ENCODE measurements at places on chromosomes 1 and 21. TPM values are rescaled to one million over a fixed set of nuclear protein-coding genes. Genes with fewer than 3 reads are reported as not detected.

DNA sequence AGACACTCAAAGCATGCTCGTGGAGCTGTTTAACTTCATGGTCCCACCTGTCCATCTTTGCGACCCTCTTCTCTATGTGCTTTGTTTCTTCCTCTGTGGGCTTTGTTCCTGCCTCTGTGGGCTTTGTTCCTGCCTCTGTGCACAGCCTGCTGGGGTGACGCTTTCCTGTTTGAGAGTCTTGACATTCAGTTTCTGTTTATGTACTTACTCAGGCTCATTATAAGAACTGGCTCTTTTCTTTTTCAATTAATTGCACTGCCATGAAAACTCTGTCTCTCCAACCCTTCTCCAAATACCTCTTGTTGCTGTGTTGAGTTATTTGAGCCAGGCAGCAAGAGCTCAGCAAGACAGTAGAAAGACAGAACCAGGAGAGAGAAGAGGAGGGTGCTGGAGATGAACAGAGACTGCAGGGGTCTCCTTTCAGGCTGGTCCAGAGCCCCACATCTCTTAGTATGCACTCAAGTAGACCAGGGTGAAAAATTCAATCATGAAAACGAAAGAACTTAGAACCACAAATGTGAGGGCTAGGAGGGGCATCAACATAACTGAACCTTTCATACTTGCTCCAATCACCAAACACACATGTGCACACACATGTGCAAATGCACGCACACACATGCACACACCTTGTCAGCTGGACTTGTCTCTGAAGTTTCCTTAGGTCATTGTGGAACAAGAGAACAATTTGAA, 88.3 kb upstream of the SGIP1 start:
- no peak for DNase-seq

- no peak for DNase-seq
Observed at GRCh38 chr1:116508984-116509980, 61.5 kb downstream of the CD58 start.

DNA sequence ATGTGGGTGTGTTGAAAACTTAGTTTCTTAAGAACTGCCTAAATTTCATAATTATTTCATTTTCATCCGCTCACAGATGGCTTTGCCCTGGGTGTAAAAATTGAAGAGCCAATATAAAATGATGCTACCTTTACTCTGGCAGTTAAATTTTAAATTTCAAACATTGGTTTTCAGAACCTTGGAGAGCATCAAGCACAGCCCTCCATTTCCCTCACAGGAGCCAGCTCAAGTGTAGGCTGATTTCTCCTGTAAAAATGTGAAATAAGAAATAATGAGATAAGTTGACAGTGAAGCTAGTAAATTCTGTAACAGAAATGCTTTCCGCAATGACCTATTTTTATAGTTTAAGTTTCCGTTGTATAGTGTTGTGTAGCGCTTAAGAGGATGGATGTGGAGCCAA, 53.9 kb upstream of the AKT3 start:
- no peak for DNase-seq

S100A16 gene
- total RNA-seq, result 96.5 TPM

GORAB gene
- 9.7 TPM for total RNA-seq

FPGT gene
- total RNA-seq, result 11.9 TPM

LYST gene
- total RNA-seq, result 8.7 TPM

Measured in NCI-H460 (cell line).